ENCODE measurements at places on chromosomes 3 and 15. TPM values are rescaled to one million over a fixed set of nuclear protein-coding genes. Genes with fewer than 3 reads are reported as not detected.

Gene SI
- total RNA-seq, result not detected

Gene BHLHE40
- total RNA-seq, result 64.5 TPM

Gene TNIK
- 0.46 TPM for total RNA-seq

Gene IQCH
- total RNA-seq, result 4.0 TPM

All from NCI-H460 (cell line).